ENCODE measurements at places on chromosomes 6 and 20.
A peak's percentile ranks its signal among the peaks of the same experiment; 100 is the strongest.

DNA sequence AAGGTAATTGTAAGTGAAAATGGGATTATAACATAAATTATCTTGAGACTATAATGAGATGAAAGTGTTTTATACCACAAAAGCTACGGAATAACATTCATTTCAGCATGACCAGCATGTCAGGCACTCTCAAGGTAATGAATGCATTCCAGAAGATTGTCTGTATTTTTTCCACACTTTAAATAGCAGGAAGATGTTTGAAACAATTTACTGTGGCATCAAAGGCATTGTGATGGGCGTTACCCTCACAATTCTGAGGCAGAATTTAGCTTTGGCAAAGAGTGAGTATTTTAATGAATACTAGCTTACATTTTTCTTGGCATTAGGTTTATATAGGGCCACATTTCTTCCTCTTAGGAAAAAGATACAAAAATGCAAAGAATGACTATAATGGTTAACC lies 627.2 kb downstream of the BCKDHB start:
- no peak for DNase-seq

- DNase-seq: no peak
Observed at GRCh38 chr6:45896783-45897441, 118.7 kb downstream of the CLIC5 start.

DNA sequence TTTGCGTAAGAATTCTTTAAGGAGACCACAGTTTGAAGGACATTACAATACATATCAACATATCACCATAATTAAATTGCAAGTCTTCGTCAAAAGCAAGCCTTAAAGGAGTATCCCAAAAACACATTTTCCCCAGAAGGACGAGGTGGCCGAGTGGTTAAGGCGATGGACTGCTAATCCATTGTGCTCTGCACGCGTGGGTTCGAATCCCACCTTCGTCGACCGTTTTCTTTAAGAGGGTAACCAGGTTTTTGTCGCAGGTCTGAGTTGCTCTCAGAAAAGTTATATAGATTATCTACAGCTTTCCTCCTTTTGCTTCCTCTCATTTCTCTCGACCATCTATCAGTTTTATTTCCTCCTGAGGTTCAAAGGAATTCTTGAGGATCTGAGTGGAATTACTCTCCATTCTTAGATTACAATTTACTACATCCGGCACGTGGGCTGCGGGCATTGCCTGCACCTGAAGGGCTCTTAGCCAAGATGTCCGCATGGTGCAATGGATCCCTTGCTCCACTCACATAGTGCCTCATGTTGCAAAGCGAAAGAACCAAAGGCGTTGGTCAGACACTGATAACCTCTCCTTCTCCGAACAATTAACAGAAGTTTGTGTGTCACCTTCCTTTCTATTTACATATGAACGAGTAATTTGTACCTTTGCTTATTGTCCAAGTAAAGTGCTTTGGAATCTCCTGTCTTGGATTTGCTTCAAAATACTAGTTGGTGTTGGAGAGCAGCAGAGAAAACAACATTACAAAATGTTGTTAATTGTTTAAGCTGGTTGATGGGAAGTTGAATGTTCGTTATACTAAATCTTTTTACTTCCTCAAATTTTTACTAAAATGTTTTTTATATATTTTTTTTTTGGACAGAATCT lies 14.0 kb downstream of the POM121L2 start:
- no peak for DNase-seq

GRCh38 chr6:167933847-167934246 lies 63.6 kb upstream of the KIF25 start:
- no peak for DNase-seq

GRCh38 chr6:62298745-62299392 lies 12.8 kb upstream of the KHDRBS2 start:
- no peak for DNase-seq

DNA sequence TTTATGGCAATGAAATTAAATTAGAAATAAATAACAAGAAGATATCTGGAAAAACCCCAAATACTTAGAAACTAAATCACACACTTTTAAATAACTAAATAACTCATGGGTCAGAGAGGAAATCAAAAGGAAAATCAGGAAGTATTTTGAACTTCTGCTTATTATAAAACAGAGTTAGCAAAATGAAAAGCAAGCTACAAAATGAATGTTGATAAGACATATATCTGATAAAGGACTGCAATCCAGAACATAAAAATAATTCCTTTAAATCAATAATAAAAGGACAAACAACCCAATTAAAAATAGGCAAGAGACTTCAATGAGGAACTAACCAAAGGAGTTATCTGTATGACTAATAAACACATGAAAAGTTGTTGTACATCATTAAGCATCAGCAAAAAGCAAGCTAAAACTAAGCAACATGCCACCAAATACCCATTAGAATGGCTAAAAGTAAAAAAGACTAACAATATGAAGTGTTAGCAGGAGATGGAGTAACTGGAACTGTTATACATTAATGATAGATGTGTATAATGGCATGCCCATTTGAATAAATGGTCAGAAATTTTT lies 38.9 kb upstream of the STMND1 start:
- no peak for DNase-seq

DNA sequence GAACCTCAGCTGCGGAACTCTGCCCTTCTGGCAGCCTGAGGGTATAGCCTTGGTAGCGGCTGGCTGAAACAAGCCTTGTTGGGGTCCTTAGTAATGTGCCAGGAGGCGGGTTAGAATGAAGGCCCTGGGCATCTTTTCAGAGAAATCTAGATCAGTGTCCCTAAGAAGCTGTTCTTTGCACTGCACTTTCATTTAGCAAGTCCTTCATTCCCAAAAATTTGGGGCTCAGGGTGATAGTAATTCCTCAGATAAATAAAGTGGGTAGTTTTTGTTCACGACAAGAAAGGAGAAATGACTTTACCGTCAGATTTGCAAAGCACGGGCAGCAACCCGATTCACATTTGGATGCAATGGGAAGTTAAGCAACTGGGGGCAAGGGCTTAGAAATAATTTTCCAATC lies 3.2 kb downstream of the INSM1 start:
- DNase-seq: no peak

DNA sequence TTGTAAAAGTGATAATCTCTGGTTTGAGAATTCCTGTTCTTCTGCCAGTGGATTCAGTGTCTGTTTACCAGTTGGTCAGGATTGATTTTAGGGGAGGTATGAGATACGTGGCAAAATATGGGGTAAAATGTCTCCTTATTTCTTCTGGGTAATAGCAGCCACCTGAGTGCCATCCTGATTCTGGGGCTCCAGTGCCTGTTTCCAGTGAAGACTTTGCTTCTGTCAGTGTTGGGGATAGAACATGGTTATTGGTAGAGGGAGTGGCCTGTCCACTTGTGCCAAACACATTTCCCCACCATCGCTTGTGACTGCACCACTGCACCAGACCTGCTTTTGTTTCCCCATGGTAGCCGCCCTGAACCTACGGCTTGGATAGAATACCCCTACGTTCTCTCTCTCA lies 15.7 kb downstream of the PANK2 start:
- DNase-seq: no peak

DNA sequence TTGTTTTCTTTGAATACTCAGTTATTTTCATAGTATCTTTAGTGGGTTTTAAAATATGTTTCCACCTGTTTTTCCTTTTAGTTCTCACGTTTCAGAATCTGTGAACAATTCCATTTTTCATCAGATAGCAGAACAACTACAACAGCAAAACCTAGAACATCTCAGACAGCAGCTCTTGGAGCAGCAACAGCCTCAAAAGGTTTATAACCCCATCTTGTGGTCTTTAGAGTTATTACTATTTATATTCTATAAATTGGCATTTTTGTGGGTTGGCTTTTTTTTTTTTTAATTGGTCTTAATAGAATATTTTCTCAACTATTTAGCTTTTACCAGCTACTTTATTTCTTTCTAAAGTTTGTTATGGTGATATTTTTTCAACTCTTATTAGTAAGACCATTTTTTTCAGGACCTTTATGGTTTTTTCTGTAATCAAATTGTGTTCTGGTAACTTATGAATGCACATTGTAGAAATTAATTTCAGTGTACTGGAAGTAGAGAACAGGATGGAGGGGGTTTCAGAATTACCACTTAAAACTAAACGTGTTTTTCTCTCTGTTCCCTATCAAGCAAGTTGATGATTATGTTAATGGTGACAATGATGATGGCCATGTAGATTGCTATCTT lies 72.2 kb downstream of the SCAF8 start:
- DNase-seq: no peak

DNA sequence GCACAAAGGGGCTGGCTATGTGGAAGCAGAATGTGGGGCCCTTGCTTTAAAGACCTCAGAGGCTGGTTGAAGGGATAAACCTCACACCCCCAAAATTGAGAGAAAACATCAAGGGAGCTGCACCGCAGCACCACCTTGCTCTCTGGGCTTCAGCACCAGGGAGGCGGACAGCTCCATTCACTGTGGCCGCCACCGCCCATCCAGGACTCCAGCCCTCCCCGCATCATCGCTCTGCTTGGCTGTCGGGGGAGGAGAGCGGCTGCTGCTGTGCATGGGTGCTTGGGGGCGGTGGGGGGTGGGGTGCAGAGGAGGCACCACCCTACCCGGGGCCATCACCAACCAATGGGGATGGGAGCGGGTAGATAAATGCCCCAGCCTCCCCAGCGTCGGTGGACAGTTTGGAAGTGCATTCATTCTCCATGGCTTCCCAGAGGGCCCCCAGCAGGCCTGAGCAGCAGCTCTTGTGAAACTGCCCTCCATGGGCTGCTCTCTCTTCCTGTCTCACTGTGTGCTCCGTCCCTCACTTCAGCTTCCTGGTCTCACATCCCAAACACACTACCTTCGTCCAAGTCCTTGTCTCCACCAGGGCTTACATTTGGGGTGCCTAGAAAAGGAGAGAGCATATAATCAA lies 75.7 kb upstream of the BHLHE23 start:
- DNase-seq: peak; percentile 13

- DNase-seq: no peak
Observed at GRCh38 chr20:38975539-38976120, 13.5 kb downstream of the DHX35 start.

DNA sequence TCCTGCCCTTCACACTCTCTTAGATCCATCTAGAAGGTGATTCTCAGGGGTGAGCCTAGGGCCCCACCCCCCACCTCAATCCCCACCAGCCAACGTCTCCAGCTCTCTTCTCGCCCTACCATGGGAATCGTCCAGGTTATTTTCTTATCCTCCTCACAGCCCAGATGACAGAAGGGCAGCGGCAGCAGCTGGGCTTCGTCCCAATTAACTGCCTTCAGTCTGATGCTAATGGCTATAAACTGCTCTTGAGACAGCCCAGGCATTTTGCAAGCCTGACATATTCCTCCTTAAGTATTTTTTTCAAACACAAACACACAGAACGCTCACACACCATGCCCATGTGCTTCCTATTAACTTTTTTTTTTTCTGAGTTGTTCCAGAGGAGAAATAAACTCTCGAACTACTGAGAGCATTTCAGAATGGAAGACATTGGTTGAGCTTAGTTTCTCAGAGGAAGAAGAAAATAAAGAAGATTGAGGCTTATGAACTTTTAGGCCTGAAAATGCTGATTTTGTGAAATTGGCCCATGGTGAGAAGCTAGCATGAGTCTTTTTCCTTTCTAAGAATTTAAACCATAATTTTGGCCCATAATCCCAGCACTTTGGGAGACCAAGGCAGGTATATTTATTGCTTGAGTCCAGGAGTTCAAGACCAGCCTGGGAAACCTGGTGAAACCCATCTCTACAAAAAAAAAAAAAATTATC lies 124.6 kb downstream of the EYA2 start:
- DNase-seq: no peak

GRCh38 chr6:3260772-3261517 lies 2.2 kb downstream of the PSMG4 start:
- no peak for DNase-seq

DNA sequence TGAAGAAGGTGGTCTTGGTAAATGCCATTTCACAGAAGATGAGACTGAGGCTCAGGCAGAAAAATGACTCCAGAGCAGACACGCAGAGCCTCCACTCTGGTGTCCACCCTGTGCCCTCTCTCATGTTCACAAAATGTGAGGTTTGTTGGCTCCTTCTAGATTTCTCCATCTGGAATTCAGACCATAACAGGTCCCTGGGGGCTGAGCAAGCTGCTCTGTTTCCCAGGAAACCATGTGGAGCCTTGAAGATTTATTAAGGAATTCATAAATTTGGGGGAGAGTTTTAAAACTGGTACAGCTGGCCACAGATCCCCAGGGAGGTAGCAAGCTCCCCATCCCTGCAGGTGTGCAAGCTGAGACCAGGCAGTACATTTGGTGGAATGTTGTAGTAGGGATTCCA lies 38.8 kb upstream of the SIRPA start:
- no peak for DNase-seq
